ENCODE measurements at places on chromosomes 12 and 14.

GRCh38 chr12:101839324-101840283, 8.8 kb upstream of the GNPTAB start:
- DNase-seq = peak; percentile 53

DNA sequence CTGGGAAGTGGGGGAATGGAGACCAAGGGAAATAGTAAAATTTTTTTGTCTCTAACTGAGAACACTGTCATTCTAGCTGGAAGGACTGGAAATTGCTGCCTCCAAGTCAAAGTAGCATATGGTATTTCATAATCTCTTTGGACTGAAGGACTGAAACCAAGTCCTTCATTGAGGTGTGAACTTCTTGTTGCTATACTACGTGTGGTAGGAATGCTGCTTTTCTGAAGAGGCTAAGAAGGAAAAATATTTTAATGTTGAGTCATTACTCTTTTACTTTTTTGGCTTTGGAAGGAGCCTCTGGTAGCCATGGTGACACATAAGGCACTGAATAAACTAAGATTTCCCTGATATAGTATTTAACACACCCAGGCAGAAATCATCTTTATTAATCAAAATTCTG, 465.4 kb downstream of the NPAS3 start:
- no peak for DNase-seq

- DNase-seq = no peak
These were observed 329.8 kb upstream of the TMPO start for GRCh38 chr12:98185606-98186005.

DNA sequence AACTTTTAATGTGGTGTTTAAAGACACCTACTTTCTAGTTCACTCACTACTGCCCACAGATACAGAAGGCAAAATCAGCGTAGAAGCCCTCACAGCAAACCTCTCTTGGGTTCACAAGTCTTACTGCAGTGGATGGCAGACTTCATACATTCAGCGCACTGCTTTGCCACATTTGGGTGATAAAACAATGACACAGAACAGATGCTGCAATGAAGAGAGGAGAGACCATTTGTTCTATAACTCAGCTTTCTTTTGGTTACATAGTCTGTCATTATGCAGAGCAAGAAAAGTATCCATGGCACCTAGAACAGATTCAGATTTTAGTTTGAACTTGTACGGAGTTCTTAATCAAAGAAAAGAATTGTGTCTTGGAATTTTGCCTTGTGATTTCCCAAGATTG, 459.0 kb downstream of the BCAT1 start:
- DNase-seq = no peak

DNA sequence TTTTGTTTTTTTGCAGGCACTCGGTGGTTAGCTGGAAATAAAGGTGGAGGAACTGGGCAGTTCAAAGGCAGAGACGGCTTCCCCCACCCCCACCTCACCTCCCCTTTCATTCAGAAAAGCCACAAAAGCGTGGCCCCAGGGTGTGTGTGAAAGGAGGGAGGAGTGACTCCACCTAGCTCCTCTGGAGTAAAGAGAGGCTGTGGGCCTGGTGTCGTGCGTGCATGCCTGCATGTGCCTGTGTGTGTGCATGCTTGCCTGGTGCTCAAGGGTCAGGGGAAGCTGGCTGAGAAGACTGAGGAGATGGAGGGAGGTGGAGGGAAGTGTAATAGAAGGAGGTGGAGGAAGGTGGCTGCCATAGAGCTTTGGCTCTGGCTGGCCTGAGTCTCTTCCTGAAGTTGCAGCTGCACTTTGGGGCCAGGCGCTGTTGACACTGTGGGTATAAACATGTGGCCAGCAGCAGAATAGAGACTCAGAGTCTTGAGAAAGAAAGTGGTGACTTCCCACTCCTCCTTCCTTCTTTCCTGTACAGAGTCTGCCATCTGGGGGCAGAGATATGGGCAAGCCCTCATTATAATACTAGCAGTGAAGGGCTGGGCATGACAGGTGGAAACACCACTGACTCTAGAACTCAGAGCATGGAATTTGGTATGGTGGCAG, 36.9 kb upstream of the SINHCAF start:
- no peak for DNase-seq

DNA sequence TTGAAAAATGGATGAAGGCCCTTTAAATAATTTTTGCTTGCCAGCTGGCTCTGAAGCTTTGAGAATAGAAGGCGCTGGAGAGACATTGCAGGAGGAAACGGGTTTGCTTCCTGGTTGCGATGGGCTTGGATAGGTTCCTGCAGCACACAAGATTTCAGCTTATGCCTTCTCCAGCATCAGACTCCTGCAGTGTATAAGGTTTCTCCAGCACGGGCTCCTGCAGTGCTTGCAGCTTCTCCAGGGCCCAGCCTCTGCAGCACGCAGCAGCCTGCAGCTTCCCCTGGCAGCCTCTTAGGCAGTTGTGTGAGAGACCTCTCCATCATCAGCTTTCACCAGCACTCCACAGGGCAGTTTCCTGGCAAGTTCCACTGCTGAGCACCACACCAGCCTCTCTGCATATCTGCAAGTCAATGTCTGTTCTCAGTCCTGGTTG, 78.7 kb upstream of the ZDHHC17 start:
- DNase-seq = no peak

- no peak for DNase-seq
These were observed 38.1 kb upstream of the IL22 start for GRCh38 chr12:68291396-68292036.

- DNase-seq = no peak
These were observed 162.7 kb downstream of the BMP4 start for GRCh38 chr14:53793790-53794505.

- no peak for DNase-seq
These were observed 52.6 kb downstream of the IFT81 start for GRCh38 chr12:110176745-110177144.

GRCh38 chr12:62882696-62883095, 52.3 kb downstream of the PPM1H start:
- DNase-seq = no peak

DNA sequence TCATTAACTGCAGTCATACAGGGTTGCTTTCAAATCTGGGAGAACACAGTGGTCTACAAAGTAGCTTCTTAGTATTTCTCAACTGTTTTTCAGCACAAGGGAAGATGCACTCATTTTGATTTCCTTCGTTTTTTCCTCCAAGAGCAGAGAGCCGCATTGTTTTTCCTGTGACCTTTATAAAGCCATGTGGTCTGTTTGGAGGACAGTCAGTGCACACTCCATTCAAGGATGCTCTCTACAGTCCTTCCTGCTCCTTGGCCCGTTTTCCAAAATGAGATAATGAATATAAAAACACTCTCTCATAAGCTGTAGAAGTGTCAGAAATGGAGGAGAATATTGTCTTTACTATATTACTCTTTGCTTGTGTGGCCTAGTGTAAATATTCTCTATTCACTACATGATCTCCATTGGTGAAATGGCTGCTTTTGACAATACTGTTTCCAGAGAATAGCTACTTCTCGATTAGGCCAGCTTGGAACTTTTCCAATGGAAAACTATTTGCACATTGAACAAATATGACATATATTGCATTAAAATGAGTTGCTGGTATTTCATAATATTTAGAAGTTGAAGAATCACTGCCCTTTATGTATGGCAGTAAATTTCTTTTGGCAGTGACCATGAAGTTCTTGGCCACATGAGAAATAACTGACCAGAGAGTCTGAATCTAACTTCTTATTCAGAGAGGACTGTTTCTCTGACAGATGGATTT, 393.1 kb upstream of the RGS6 start:
- no peak for DNase-seq

DNA sequence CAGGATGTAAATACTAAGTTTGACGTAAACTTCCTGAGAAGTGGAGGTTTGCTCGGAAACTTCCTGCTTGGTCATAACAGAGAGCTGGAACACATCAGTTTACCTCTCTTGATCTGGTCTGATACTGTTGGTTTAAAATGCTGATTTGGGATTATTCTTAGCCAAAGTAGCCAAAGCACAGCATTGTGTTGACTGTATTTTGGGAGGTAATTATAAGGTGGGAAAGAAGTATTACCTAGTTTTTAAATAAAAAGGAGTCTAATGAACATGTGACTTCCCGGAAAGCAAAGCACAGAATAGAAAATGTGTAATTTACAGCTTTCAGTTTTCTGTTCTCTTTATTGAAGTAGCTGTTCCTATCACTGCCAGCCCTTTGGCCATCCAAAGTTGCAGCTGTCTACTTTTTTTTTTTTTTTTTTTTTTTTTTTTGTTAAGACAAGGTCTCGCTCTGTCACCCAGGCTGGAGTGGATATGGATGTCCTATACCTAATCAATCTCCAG, 52.2 kb upstream of the SRP54 start:
- no peak for DNase-seq

- no peak for DNase-seq
These were observed 10.1 kb upstream of the SMCO3 start for GRCh38 chr12:14824012-14824634.

- DNase-seq = no peak
These were observed 393 bp downstream of the ORMDL2 start for GRCh38 chr12:55818140-55818728.

GRCh38 chr12:80937391-80938238, at the start of gene LIN7A:
Gene LIN7A, minus strand, starts transcription at chr12:80937934. Its CDS starts 212 bp downstream, at chr12:80937722.
- no peak for DNase-seq

- DNase-seq = no peak
These were observed 30.8 kb downstream of the PLEKHG3 start for GRCh38 chr14:64734990-64735389.

DNA sequence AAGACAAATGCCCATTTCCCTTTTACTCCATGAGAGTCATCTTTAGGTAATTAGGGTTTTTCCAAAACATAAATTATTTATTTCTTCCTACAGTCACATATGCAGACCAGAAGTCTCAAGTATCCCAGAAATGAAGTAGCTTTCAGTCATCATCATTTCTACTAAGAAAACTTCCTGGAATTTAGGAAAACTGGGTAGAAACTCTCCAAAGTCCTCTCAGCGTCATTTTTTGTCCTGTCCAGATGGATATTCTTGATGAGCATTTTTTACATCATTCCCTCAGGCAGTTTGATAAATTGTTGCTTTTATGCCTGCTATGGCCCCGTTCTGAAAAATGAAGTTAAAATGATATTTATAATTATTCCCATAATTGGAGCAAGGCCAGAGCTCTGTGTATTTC, 93.9 kb upstream of the DCN start:
- no peak for DNase-seq

GRCh38 chr12:24617471-24617870, 331.4 kb downstream of the BCAT1 start:
- no peak for DNase-seq

- DNase-seq = no peak
These were observed 18.3 kb upstream of the SLC35F4 start for GRCh38 chr14:57884175-57884574.

- DNase-seq = no peak
These were observed 46.6 kb upstream of the VPS33A start for GRCh38 chr12:122312926-122313325.

DNA sequence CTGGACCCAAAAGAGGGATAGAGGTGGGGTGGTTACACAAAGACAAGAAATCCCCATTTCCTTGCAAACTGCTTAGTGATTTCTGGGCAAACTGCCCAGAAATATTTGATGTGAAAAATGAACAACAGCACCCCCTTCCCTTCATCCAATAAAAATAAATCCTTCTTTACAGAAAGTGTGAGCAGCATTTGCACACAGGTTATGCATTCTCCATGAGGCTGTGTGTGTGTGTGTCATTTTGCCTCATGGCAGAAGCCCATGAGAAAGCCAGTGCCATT, 17.2 kb upstream of the NRXN3 start:
- no peak for DNase-seq

- DNase-seq = no peak
These were observed 19.3 kb upstream of the KRT7 start for GRCh38 chr12:52213564-52214420.

GRCh38 chr14:36835128-36835527, 173.5 kb downstream of the PAX9 start:
- no peak for DNase-seq

DNA sequence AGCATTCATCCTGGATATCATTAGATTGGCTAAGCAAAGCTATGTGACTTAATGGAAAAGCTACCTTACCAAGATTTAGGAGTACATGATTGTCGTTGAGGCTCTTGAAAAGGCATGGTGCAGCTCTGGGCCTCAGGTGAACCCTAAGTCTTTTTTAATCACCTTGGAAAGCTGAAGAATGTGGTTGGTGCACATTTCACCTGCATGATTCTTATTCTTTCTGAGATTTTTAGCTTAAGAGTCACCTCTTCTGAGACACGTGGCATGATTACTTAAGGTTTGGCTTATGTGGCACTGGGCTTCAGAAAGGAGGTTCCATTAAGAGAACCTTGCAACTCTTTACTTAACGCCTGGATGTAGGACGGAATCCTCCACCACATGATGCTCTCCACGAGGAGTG, 498.5 kb downstream of the TMEM117 start:
- DNase-seq = no peak

DNA sequence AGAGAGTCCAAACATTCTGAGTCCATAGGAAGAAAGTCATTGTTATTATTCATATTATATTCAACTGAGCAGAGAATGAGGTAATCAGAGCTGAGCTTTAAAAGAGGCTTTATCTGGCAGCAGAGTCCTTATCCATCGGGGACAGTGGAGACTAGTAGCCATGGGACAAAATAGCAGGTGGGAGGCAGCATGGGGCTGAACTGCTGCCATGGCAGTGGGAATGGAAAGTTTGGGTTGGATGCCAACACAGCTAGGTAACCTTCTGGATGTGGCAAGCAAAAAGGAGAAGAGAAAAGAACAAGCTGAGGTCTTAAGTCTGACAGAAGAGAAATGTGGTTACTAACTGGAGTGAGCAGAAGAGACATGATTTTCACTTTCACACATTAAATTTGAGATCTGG, 71.0 kb upstream of the CDKN3 start:
- DNase-seq = no peak

DNA sequence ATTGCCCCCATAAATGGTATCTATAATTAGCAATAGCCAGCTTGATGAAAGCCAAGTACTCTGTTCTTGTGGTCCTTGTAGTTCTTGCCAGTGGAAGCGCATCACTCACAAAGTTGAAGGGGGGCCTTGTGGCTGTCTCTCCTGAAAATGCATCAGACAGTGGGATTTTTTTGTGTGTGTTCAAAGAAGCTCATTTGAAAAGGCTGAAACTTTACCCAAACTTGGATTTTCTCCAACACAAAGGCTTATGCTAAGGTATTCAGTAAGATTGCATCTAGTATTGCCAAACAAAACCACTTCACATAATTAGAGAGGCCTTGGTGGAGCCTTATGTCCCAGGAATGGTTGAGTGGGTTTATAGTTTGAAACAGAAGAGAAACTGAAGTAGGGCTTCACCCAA, 216.7 kb upstream of the TMTC1 start:
- DNase-seq = no peak

DNA sequence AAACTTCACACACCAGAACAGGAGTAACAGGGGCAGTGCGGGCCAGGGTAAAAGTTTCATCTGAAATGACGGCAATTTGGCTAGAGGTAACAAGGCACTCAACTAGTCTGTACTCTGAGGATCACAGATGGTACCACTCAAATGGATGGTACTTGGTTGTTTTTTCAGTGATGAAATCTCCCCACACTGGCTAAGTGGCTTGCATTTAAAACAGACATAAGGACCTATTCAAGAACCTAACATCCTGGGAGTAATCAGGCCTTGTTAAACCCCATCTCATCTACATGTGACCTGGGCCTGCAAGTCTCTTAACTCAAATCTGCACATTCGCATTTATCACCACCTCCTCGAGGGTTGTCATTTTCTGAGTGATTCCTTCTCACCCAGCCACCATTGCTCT, 90.8 kb downstream of the PRKAB1 start:
- DNase-seq = no peak
